ENCODE measurements at places on chromosomes 3 and 15.

DNA sequence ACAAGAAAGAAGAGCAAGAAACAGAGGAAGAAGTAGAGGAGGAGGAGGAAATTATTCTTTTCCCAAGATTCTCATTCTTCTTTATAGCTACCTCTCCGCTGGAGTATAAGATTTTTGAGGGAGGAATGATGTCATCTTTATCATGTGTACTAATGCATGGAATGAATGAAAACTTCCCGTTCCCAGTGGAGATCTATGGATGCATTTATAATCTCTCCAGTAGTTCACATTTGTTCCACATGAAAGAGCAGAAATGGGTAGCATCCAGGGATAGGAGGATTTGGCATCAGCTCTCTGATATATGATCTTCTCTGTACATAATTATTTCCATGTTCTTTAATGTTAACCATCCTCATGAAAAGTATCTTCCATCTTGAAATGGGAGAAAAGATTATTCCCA lies 244.4 kb downstream of the ADAMTSL3 start:
- DNase-seq = no peak

DNA sequence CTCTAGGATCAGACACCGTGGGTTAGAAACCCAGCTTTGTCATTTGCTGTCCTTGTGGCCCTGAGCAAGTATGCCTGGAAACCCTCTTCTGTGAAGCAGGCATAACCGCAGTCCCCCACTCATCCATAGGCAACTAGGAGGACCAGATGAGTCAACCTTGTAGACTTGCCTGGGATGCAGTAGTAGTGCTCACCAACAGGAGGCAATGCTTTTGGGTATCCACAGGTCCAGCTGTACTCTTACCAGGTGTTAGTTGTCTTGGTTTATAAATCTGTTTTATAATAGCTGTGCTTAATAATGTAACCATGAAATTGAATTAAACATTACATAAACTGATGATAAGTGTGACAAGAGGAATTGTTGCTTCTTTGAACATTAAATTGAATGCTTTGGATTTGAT lies 389.3 kb downstream of the IL20RB start:
- no peak for DNase-seq

DNA sequence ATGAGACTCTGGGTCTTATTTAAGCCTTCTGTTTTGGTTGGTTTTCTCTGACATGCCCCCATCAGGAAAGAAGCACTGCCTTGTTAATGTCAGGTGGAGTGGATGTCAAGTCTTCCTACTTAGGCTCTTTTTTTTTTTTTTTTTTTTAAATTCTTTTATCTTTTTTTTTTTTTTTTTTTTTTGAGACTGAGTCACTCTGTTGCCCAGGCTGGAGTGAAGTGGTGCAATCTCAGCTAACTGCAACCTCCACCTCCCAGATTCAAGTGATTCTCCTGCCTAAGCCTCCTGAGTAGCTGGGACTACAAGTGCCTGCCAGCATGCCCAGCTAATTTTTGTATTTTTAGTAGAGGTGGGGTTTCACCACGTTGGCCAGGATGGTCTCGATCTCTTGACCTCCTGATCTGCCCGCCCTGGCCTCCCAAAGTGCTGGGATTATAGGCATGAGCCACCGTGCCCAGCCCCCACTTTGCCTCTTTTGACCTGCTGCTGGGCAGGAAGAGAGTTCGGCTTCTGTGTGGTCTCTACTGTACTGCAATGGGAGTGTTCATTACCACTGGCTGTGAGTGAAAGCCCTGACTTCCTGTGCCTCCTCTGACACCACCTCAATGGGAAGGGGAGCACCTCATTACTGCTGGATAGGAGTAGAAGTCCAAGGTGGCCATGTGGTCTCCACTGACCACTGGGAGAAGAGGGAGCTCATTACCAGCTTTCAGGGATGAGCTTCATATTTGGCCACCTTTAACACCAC lies 10.9 kb downstream of the CTDSPL start:
- DNase-seq = no peak

DNA sequence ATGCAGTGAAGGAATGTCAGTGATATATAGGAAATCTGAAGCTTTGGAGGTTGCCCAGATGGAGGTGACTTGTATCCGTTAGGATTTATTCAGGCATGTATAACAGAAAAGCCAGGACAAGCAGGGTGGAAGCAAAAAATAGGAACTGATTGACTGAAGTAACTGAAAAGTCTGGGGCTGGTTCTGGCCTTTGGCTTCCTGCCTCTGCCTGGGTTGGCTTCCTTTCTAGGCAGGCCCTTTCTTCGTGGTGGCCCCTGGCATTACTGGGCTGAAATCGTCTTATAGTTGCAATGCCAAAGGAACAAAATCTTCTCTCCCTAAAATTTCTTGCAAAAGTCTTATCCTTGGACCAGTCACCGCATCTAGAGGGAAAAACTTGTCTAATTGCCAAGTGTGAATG lies 386.1 kb downstream of the PTPRG start:
- no peak for DNase-seq

All from activated CD4-positive, alpha-beta T cell treated with anti-CD3 and anti-CD28 coated beads, Interleukin-2, Interleukin-6, amounts not matched to agents 100 ng/mL and 50 ng/mL, durations not matched to agents 16 hours and 8 hours (primary cell).